ENCODE measurements at places on chromosomes 4 and X. TPM values are rescaled to one million over a fixed set of nuclear protein-coding genes. Genes with fewer than 3 reads are reported as not detected.

The PAGE4 gene
- not detected for total RNA-seq

The CDS1 gene
- total RNA-seq: 40.2 TPM

The FATE1 gene
- total RNA-seq: 0.52 TPM

DNA sequence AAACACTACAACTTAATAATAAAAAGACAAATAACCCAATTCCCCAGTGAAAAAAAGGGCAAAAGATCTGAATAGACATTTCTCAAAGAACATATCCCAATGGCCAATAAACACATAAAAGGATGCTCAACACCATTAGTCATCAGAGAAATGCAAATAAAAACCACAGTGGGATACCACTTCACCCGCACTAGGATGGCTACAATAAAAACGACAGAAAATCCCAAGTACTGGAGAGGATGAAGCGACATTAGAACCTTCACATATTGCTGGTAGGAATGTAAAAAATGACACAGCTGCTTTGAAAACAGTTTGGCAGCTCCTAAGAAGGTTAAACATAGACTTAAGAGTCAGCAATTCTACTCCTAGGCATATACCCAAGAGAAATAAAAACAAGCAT, 140.6 kb upstream of the ARX start:
- DNase-seq: no peak

- no peak for DNase-seq
Observed at GRCh38 chrX:138914767-138915166, 203.2 kb upstream of the FGF13 start.

DNA sequence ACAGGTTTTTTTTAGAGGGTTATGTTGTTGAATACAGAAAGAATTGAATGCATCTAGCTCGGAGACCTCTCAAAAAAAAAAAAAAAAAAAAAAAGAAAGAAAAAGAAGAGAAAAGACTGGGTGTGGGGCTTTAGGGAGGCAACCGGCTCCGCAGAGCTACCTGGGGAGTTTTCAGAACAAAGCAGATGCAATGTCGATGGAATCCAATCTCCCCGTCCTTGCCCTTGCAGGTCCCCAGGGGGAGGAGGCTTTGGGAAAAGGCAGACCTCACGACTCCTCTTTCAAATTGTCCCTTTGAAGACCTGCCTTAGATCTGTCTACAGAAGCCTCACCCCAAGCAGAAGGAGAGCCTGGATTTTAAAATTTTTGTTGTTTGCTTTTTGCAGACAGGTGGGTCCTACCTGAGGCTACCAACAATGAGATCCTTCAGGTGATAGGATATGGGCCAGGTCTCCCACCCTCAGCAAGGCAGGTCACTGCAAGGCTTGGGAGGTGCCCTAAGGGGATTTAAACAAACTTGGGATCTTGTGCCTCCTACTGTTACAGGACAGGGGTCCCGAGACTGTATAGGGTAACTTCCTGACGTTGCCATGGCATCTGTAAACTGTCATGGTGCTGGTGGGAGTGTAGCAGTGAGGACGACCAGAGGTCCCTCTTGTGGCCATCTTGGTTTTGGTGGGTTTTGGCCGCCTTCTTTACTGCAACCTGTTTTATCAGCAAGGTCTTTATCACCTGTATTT, 75.2 kb upstream of the PRKX start:
- DNase-seq: no peak

The VSIG4 gene
- total RNA-seq: 61.5 TPM

- no peak for DNase-seq
Observed at GRCh38 chrX:47723083-47723482, 64.1 kb upstream of the UXT start.

The NSG1 gene
- 1.6 TPM for total RNA-seq

DNA sequence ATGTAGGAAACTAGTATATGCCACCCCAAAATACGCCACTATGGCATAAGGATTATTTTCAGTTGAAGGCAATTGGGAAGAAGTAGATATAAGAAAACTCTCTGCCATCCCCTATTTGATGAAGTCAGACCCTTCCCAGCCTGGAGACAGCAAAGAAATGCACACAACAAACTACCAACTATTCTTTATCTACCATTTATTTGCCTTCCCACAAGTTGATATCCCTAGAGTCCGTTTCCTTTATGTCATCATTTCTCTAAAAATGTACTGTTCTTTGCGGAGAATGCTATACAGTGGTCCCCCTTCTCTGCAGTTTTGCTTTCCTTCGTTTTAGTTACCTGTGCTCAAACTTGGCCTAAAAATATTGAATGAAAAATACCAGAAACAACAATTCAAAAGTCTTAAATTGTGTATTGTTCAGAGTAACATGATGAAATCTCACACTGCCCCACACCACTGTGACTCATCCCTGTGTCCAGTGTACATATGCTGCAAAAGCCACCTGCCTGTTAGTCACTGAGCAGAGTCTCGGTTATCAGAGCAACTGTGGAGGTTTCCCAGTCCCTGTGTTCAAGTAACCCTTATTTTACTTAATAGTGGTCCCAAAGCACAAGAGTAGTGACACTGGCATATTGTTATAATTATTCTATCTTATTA, 152.3 kb downstream of the WDFY3 start:
- no peak for DNase-seq

DNA sequence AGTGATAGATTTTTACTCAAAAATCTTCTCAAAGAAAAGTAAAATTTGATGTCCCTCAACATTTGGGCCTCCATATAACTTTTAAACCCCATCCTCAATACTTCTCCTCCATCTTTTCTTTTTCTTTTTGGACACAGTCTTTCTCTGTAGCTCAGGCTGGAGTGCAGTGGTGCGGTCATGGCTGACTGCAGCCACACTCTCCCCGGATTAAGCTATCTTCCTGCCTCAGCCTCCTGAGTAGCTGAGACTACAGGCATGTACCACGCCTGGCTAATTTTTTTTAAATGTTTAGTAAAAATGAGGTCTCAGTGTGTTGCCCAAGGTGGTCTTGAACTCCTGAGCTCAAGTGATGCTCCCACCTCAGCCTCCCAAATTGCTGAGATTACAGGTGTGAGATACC, 33.1 kb downstream of the KDM6A start:
- DNase-seq: no peak

- DNase-seq: no peak
Observed at GRCh38 chr4:183185018-183185417, 86.0 kb downstream of the WWC2 start.

DNA sequence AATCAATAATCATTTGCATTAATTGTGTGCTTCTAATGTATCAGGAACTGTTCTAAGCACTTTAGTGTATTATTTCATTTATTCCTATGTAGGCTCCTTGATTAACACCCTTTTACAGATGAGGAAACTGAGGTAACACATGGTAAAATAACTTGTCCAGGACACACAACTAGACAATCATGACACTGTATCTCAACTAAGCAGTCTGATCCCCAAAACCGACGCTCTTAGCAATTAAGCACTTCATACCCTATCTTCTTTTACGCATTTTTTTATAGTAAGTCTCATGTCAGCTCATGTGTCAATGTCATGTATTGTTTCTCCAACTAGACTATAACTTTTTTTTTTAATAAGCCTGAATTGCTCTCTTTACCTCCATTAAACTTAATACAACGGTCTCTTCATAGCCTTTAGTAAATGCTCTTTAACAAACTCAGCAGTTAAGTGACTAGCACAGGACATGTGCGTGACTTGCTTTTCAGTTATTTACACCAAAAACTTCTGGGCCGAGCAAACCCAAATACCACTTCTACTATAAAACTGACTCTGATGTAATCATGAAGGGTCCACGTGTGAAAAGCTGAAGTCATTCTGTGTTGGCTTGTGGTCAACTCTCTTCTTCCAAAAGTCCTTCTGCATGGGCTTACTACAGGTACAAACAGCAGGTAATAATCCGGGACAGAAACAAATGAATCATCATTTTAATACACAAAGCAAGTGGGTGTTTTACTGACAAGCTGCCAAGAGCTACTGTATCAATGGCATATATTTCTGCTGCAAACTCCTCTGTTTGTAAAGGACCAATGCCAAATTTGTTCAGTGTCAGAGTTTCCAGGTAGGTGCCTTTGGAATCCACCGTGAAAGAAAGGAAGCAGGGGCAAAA, 7.9 kb upstream of the AMBN start:
- peak; percentile 71 for DNase-seq
